ENCODE measurements at places on chromosomes 1 and 21.

DNA sequence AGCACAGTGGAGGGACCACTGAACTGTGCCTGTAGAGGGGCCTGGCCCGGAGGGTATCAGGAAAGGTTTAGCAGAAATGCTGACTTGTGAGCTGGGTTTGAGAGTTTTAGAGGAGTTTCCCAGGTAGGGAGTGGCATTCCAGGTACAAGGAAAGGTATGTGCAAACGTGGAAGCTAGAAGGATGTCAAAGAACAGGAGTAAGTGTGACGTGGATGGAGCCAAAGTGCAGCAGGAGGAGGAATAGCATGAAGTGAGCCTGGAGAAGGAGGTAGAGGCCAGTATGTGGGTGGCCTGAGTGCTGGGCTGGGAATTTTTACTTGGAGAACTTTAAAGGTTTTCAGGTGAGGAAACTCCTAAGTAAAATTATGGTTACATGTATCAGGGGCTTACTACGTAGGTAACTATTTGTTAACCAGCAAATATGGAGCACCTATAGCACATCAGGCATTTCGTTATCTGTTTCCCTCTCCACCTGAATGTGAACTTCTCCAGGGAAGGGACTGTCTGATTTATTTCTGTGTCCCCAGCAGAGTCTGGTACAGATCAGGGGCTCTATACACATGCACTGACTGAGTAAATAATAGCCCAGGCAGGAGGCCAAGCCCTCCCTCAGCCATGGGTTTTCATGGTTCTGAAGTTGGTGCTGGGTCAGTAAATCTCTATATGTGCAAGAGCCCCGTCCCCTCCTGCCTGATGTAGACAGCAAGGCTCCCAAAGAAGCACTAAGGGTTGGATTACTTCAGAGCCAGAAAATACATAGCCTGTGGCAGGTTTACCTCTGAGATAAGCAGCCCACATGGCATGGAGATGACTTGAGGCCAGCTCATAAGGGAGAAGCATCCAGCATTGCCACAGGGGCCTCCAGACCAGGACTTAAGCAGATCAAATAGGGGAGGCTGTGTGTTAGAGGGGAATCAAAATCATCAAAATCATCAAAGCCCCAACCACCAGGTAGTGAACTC lies 43.4 kb downstream of the CDCP2 start:
- no peak for DNase-seq

DNA sequence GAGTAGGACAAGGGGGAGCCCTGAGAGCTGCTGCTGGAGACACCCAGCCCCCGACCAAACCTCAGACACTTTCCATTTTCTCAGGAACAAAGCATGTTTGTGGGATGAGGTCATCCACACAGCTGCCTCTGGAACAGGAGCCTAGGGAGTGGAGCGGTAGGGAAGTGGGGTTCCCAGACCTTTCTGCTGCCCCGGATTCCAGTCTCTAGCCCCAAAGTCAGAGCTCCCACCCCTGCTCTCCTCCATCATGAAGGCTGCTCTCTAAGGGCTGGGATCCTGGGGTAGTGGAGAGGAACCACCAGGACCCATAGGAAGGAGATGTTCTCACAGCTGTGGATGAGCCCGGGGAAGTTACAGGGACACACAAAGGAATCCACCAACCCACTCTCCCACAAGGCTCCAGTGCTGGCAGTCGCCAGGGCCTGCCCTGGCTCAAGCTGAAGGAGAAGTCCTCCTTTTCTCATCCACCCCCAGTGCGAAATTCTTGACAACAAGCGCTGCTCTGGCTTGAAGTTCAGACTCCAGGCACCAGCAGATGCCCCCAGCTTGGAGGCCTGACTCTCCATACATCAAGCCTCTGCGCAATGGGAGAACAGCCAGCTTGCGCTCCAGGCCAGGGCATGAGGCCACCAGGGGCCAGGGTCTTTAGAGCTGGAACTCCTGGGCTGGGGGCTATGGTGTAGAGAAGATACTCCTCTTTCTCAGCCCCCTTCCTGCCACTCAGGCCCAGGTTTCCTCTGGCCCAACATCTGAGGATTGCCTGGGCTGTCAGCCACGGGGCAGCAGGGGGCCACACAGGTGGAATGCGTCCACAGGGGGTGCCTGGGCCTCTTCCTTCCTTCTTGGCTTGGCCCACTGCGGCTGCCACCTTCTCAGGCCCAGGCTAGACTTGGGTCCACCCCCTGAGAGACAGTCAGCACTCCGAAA lies 4.5 kb downstream of the FHL3 start:
- no peak for DNase-seq

GRCh38 chr1:15339570-15339969 lies 70.1 kb upstream of the EFHD2 start:
- no peak for DNase-seq

- DNase-seq = no peak
Measured at GRCh38 chr1:10782491-10783244, 13.8 kb downstream of the CASZ1 start.

DNA sequence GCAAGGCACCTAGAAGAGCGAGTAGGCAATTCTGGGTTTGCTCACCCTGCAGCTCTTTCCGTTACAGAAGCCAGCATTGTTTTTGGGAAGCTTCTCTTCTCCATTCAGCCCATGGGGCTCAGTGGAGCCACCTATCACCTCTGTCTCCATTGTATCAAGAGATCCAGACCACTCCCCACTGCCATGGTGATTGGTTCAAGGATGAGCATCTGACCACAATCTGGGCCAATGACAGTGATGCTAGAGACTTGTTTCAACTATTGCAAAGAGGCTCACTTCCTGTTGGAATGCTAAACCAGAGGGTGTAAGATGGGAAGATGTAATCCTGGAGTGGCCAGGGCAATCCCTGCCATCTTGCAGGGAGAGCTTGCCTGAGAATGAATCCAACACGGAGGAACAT lies 6.6 kb downstream of the SPATA21 start:
- no peak for DNase-seq

GRCh38 chr21:39085843-39086405 lies 97.3 kb downstream of the PSMG1 start:
- no peak for DNase-seq

DNA sequence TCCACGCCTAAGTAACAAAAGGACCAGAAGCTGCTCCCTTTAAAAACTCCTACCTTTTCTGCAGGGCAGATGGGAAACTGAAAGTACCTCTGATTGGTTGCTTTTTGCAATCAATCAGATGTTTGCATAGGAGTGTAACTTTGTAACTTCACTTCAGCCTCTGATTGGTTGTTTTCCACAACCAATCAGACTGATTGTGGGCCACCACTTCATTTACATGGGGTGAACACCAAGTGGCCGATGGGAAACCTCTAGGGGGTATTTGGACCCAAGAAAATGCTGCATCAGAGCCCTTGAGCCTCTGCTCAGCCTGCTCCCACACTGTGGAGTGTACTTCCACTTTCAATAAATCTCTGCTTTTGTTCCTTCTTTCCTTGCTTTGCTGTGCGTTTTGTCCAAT lies 32.8 kb upstream of the CD1D start:
- DNase-seq = no peak

- no peak for DNase-seq
Measured at GRCh38 chr1:111952125-111952657, 37.3 kb downstream of the KCND3 start.

DNA sequence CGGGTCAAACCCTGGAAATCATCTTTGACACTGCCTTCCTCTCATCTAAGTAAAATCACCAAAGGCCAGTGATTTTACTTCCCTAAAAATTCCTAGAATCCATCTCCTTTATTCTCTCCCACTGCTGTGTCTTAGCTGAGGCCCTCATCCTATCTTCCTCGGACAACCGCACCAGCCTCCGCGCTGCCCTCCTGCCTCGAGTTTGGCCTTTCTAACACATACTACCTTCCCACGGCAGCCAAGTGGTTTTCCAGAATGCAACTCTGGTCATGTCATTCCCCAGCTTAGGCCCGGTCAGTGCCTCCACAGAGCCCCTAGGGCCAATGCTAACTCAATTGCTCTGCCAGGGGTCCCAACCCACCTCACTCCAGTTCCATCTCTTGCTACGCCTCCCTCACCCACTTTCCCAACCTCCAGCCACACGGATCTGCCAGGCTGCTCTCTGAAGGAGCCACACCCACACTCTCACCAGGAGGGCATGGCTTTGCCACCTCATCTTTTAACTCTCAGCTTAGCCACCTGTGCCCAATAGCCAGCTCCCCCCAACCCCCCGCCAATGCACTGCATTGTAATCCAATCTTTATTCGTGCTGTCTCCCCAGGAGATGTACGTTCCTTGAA lies 6.8 kb downstream of the TMEM9 start:
- no peak for DNase-seq
